ENCODE measurements at places on chromosomes 4 and X. TPM values are rescaled to one million over a fixed set of nuclear protein-coding genes. Genes with fewer than 3 reads are reported as not detected.

The F11 gene
- 1.6 TPM for total RNA-seq

The PHOX2B gene
- total RNA-seq: not detected

The MAGEA3 gene
- 1.8 TPM for total RNA-seq

The PAGE1 gene
- total RNA-seq: not detected

The SPACA5B gene
- total RNA-seq: not detected

The AMBN gene
- not detected for total RNA-seq

The OCIAD2 gene
- 91.3 TPM for total RNA-seq

The NWD2 gene
- total RNA-seq: not detected

The SPIN2B gene
- total RNA-seq: 11.7 TPM

The PNMA5 gene
- total RNA-seq: 0.13 TPM

DNA sequence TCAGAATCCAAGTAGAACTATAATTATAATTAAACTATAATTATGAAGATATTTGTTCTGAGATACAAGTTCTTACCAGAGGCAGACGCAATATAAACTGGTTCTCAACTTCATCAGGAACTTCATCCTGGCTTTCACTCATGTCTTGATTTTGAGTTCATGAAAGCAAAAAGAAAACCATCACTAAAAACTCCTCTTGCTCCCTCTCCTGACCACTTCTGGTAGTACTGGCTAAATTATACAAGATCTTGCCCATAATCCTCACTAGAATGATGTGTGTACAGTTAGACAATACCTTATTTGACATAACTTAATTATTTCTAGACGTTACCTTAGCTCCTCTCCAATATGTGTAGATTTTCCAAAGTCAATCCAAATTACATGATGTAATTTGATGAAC is 3.7 kb downstream of the TAF7L start:
- H3K4me3 ChIP-seq: no peak overlapping the region
- peaks cover 16% of the 10 kb centered on the region for H3K27me3 ChIP-seq
- no peak for DNase-seq
- no peak overlapping the region for H3K27ac ChIP-seq
- H3K4me1 ChIP-seq: no peaks in the 10 kb centered on the region

- no peak overlapping the region for H3K4me3 ChIP-seq
- no peak for DNase-seq
- no peaks in the 10 kb centered on the region for H3K27me3 ChIP-seq
- H3K4me1 ChIP-seq: peaks cover 14% of the 10 kb centered on the region
- H3K27ac ChIP-seq: no peak overlapping the region
Measured at GRCh38 chrX:41596596-41596995, 92.2 kb upstream of the GPR34 start.

- no peak for DNase-seq
- H3K4me3 ChIP-seq: no peak overlapping the region
- H3K27ac ChIP-seq: no peak overlapping the region
- H3K4me1 ChIP-seq: no peaks in the 10 kb centered on the region
- no peaks in the 10 kb centered on the region for H3K27me3 ChIP-seq
Measured at GRCh38 chrX:130728208-130728607, 174.8 kb downstream of the ENOX2 start.

- H3K36me3 ChIP-seq: no peaks in the 10 kb centered on the region
- H3K4me1 ChIP-seq: no peaks in the 10 kb centered on the region
- no peak for DNase-seq
- H3K4me3 ChIP-seq: no peak overlapping the region
- peaks cover 36% of the 10 kb centered on the region for H3K27me3 ChIP-seq
Measured at GRCh38 chrX:121050781-121051180, 3.4 kb downstream of the GLUD2 start.

- peak; percentile 74 for DNase-seq
- H3K4me1 ChIP-seq: peaks cover 14% of the 10 kb centered on the region
- peaks cover 63% of the 10 kb centered on the region for H3K27me3 ChIP-seq
- H3K36me3 ChIP-seq: no peaks in the 10 kb centered on the region
Measured at GRCh38 chr4:76897536-76898384, at the start of gene SOWAHB. SOWAHB (minus strand) TSS chr4:76898144; CDS start chr4:76897849, 295 bp downstream.

DNA sequence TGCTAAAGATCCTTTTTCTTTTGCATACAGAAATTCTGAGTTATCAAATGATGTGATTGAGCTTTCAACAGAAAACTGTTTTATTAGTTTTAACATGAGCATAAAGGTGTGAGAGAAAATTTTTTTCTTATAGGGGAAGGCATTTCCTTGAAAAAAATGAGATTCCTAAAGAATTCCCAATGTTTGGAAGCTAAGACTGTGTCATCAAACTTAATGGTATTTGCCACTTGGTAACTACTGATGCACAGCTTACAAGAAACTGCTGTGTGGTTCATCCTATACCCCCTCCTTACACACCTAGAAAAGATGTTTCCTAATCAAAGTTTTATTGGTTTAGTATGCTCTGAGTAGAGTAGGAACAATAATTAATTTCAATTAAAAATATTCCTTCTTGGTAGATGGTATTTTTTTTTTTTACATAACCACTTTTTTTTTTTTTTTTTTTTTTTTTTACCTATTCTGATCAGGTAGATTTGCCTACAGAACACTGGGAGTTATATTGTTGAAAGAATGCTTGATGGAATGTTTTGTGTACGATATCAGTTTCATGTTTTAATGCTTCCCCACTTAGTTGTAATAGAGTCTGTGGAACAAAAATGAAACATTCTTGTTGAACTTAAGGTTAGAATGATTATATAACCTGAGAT is 6.0 kb downstream of the PTPN13 start:
- peaks cover 36% of the 10 kb centered on the region for H3K4me1 ChIP-seq
- H3K4me3 ChIP-seq: no peak overlapping the region
- H3K27ac ChIP-seq: no peak overlapping the region
- no peak for DNase-seq
- no peaks in the 10 kb centered on the region for H3K27me3 ChIP-seq

DNA sequence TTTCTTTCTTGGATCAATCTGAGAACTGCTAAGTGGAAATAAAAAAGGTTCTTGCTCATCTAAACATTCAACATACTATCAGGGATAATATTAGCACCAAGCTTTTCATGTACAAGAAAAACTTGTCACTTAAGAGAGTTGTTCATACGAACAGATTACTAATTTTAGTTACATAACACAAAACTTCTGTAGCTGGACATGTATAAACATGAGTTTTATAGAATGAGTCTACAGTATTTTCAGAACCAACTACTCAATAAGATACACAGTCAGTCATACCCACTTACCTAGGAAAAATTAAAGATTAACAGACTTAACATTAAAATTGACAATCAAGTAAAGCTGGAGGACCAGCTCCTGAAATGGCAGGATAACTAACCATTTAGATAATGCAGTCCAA is 540.1 kb upstream of the FAM241A start:
- no peak for DNase-seq
- no peak overlapping the region for H3K27ac ChIP-seq
- H3K27me3 ChIP-seq: no peaks in the 10 kb centered on the region
- H3K4me3 ChIP-seq: no peak overlapping the region
- H3K4me1 ChIP-seq: no peaks in the 10 kb centered on the region
- no peaks in the 10 kb centered on the region for H3K36me3 ChIP-seq

- peaks cover 46% of the 10 kb centered on the region for H3K4me1 ChIP-seq
- DNase-seq: peak; percentile 65
- peak overlapping the region; percentile 81 for H3K4me3 ChIP-seq
- H3K27ac ChIP-seq: peak overlapping the region; percentile 60
- peaks cover 72% of the 10 kb centered on the region for H3K27me3 ChIP-seq
- H3K36me3 ChIP-seq: no peaks in the 10 kb centered on the region
Measured at GRCh38 chrX:40006106-40007017, 91.4 kb downstream of the BCOR start.

GRCh38 chrX:72576141-72576894 is 3.7 kb upstream of the HDAC8 start:
- no peak overlapping the region for H3K27ac ChIP-seq
- no peak for DNase-seq
- no peaks in the 10 kb centered on the region for H3K36me3 ChIP-seq
- H3K27me3 ChIP-seq: peaks cover 12% of the 10 kb centered on the region
- H3K4me3 ChIP-seq: no peak overlapping the region

DNA sequence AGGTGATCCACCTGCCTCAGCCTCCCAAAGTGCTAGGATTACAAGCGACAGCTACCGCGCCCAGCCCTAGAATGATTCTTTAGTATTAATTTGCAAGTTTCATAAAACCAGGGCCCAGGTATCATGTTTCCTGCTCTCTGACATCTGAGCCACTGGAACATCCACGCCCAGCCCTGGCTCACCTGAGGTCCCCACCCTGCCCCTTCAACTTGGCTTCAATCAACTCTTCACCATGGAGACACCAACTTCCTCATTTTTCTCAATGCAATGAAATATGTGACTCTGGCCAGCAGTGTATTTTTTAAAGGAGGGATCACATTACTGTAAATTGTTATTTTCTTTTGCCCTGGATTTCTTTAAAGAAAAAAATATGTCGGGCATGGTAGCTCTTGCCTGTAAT is 3.9 kb downstream of the PRSS12 start:
- DNase-seq: no peak
- peaks cover 28% of the 10 kb centered on the region for H3K27me3 ChIP-seq
- H3K36me3 ChIP-seq: no peaks in the 10 kb centered on the region
- peaks cover 36% of the 10 kb centered on the region for H3K4me1 ChIP-seq

- peaks cover 61% of the 10 kb centered on the region for H3K4me1 ChIP-seq
- peak overlapping the region; percentile 73 for H3K4me3 ChIP-seq
- peaks cover 49% of the 10 kb centered on the region for H3K27me3 ChIP-seq
- H3K27ac ChIP-seq: no peak overlapping the region
Measured at GRCh38 chr4:140252742-140253555, 99.0 kb upstream of the MAML3 start.

DNA sequence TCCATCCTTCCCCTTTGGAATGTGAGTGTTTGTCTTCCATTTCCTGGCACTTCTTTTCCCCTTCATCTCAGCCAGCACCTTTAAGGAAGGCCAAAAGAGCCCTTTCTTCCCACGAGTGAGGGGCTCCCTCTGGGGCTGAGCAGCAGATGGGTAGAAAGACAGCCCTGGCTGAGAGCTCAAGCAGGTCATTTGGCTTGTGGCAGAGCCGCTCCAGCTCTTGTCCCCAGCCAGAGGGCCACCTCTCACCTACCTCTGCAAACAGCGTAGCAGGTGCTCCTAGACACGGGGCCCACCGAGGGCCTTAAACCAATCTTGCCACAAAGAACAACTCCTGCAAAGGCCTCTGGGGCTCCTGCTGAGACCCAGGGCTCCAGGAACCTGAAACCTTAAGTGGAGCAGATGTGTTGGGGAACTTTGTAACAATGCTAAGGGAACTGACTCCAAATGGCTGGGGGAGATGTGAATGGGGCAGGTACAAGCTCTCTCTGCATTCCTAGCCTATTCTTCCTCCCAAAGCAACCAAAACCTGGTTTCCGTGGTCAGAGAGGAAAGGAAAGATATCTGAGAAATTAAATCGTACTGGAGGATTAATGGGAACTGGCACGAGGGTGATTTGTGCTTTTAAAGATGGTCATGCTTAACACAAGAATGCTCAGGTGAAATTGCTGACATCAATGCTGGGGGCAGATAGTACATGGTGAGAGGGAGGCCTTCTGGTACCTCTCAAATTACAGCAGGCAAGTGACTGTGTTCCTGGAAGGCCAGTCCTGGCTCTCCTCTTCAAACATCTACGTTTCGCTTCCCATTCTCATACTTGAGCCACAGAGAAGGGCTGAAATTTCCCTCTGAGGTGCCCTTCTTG is 27.0 kb downstream of the TFDP3 start:
- no peak for DNase-seq
- H3K36me3 ChIP-seq: no peaks in the 10 kb centered on the region
- H3K27ac ChIP-seq: 0 out of 2 replicates have a peak overlapping the region, but pooled peaks have one; percentile 53
- H3K27me3 ChIP-seq: no peaks in the 10 kb centered on the region
- no peak overlapping the region for H3K4me3 ChIP-seq

GRCh38 chr4:100953616-100954015 is 393.7 kb downstream of the PPP3CA start:
- no peak for DNase-seq
- H3K27ac ChIP-seq: no peak overlapping the region
- H3K27me3 ChIP-seq: no peaks in the 10 kb centered on the region
- no peaks in the 10 kb centered on the region for H3K36me3 ChIP-seq
- H3K4me3 ChIP-seq: no peak overlapping the region

DNA sequence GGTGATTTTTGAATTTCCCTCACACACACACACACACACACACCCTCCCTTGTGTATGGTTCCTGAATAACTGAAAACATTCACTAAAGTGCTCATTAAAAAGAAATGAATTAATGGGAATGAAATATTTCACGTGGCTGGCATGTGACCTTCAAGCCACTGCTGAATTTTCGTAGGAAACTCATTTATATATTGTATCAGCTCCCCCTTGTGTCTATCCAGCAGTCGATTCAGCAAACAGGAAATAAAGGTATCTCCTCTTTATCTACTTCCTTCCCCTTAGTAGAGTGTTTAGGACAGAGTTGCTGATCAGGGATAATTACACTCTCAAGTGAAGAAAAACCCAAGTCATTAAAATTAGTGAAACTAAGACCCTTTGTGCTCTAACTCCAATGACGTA is 912.6 kb upstream of the LCORL start:
- H3K36me3 ChIP-seq: no peaks in the 10 kb centered on the region
- no peak for DNase-seq
- no peaks in the 10 kb centered on the region for H3K27me3 ChIP-seq
- H3K4me1 ChIP-seq: peaks cover 31% of the 10 kb centered on the region
- no peak overlapping the region for H3K4me3 ChIP-seq
- no peak overlapping the region for H3K27ac ChIP-seq

GRCh38 chrX:16772460-16772859 is 13.8 kb upstream of the TXLNG start:
- H3K27ac ChIP-seq: peak overlapping the region; percentile 98
- peaks cover 21% of the 10 kb centered on the region for H3K4me1 ChIP-seq
- DNase-seq: peak; percentile 24
- H3K27me3 ChIP-seq: no peaks in the 10 kb centered on the region
- H3K4me3 ChIP-seq: no peak overlapping the region
- H3K36me3 ChIP-seq: peaks cover 4% of the 10 kb centered on the region

GRCh38 chr4:52911684-52912294 is 49.7 kb downstream of the RASL11B start:
- H3K27me3 ChIP-seq: no peaks in the 10 kb centered on the region
- no peaks in the 10 kb centered on the region for H3K36me3 ChIP-seq

GRCh38 chr4:8725845-8726244 is 133.3 kb downstream of the CPZ start:
- DNase-seq: no peak
- H3K4me1 ChIP-seq: peaks cover 6% of the 10 kb centered on the region
- no peak overlapping the region for H3K4me3 ChIP-seq
- H3K36me3 ChIP-seq: no peaks in the 10 kb centered on the region
- no peak overlapping the region for H3K27ac ChIP-seq
- no peaks in the 10 kb centered on the region for H3K27me3 ChIP-seq

DNA sequence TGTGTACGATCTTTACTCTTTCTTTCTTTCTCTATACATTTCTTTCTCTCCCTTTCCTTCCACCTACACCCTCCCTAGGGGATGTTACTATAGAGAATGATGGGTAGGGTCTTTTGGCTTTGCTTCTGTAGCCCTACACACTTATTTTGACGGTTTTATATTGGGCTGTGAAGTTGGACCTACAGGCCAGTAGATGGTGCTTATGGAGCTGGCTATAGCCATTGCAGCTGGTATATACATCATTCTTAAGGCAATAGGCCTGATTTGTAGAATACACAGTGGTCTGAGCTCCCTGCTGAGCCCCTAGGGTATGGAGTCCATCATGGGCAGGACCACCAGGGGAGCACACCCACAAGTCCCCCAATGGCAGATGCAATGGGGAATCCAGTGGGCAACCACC is 1869.7 kb downstream of the STIM2 start:
- peaks cover 4% of the 10 kb centered on the region for H3K36me3 ChIP-seq
- H3K27me3 ChIP-seq: no peaks in the 10 kb centered on the region
- H3K4me1 ChIP-seq: peaks cover 11% of the 10 kb centered on the region

- no peak for DNase-seq
- peaks cover 6% of the 10 kb centered on the region for H3K27me3 ChIP-seq
- no peaks in the 10 kb centered on the region for H3K4me1 ChIP-seq
- no peak overlapping the region for H3K4me3 ChIP-seq
- no peak overlapping the region for H3K27ac ChIP-seq
Measured at GRCh38 chr4:184969610-184970009, 48.7 kb upstream of the HELT start.
